ENCODE measurements at places on chromosomes 16 and 17.

DNA sequence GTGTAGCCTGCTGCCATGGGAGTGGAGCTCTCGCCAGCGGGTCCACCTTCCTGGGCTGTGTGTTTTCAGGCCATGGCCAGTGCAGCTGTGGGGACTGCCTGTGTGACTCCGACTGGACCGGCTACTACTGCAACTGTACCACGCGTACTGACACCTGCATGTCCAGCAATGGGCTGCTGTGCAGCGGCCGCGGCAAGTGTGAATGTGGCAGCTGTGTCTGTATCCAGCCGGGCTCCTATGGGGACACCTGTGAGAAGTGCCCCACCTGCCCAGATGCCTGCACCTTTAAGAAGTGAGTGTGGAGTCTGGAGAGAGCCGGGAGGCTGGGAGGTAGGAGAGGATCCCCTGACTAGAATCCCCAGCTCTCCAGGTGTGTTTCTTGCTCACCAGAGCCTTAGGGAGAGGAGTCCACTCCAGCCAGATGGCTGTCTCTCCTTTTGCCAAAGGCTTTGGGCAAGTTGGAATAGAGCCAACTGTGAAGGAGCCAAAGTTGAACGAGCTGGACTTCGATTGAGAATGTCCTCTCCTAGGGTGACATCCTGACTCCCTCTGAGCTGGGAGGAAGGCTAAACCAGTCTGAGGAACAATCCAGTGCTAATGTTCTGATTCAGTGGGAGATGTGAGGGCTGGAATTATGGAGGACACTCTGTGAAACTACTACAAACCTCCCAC is 24.4 kb upstream of the EFCAB13 start:
- no peak overlapping the region for H3K4me3 ChIP-seq
- peaks cover 3% of the 10 kb centered on the region for H3K4me1 ChIP-seq
- no peak for DNase-seq
- no peaks in the 10 kb centered on the region for H3K36me3 ChIP-seq
- no peaks in the 10 kb centered on the region for H3K27me3 ChIP-seq

DNA sequence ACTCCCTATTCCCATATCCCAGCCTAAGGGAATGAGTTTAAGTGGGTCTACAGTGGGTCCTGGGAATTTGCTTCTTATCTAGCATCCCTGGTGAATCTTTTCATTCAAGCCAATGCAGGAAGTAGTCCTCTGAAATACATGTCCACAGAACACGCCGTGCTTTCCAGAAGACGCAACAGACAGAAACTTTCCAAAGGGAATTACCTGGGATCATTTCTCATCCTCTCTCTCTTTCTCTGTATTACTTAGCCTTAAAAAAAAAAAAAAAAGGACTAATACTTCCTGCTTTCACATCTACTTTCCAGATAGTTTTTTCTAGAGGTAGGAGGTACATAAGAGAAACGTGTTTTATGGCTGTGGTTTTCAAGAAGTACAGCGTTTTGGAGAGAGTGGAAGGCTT is 499.0 kb downstream of the MAF start:
- H3K4me3 ChIP-seq = no peak overlapping the region
- H3K27ac ChIP-seq = no peak overlapping the region
- no peaks in the 10 kb centered on the region for H3K36me3 ChIP-seq
- DNase-seq = no peak

DNA sequence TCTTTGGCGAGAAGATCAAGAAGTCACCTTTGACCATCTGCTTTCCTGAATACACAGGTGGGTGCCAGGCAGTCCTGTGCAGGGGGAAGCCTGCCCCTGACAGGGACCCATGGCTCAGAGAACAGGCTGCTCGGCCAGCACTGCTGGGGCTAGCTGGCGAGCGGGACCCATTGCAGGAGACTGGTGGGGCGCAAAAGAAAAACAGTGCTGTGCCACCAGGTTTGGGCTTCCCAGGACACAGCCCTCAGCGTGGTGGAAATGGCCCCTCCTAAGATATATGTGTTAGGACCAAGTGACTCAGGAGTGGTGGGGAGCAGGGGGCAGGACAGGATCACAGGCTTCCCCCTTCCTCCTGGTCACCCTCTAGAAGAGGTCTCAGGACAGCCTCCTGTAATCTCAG is 73.9 kb downstream of the AMFR start:
- no peaks in the 10 kb centered on the region for H3K27me3 ChIP-seq
- H3K4me3 ChIP-seq = no peak overlapping the region
- no peak for DNase-seq
- peaks cover 11% of the 10 kb centered on the region for H3K4me1 ChIP-seq
- no peaks in the 10 kb centered on the region for H3K36me3 ChIP-seq
- no peak overlapping the region for H3K27ac ChIP-seq

- no peaks in the 10 kb centered on the region for H3K27me3 ChIP-seq
- no peak overlapping the region for H3K4me3 ChIP-seq
- H3K36me3 ChIP-seq = peaks cover 58% of the 10 kb centered on the region
- H3K27ac ChIP-seq = no peak overlapping the region
- no peak for DNase-seq
Observed at GRCh38 chr16:75576384-75576811, 10.2 kb downstream of the GABARAPL2 start.

- H3K4me1 ChIP-seq = peaks cover 27% of the 10 kb centered on the region
- no peak overlapping the region for H3K4me3 ChIP-seq
- H3K27me3 ChIP-seq = peaks cover 11% of the 10 kb centered on the region
Observed at GRCh38 chr17:49913226-49914095, 55.5 kb upstream of the DLX4 start.

GRCh38 chr16:28326881-28327610 is 34.7 kb downstream of the SBK1 start:
- peak; percentile 69 for DNase-seq
- H3K27ac ChIP-seq = no peak overlapping the region
- peaks cover 6% of the 10 kb centered on the region for H3K4me1 ChIP-seq
- no peak overlapping the region for H3K4me3 ChIP-seq
- H3K36me3 ChIP-seq = no peaks in the 10 kb centered on the region
- no peaks in the 10 kb centered on the region for H3K27me3 ChIP-seq

- no peak overlapping the region for H3K4me3 ChIP-seq
- H3K27ac ChIP-seq = no peak overlapping the region
- no peaks in the 10 kb centered on the region for H3K36me3 ChIP-seq
- H3K27me3 ChIP-seq = no peaks in the 10 kb centered on the region
- no peak for DNase-seq
- no peaks in the 10 kb centered on the region for H3K4me1 ChIP-seq
Observed at GRCh38 chr16:85994492-85995490, 95.8 kb downstream of the IRF8 start.

DNA sequence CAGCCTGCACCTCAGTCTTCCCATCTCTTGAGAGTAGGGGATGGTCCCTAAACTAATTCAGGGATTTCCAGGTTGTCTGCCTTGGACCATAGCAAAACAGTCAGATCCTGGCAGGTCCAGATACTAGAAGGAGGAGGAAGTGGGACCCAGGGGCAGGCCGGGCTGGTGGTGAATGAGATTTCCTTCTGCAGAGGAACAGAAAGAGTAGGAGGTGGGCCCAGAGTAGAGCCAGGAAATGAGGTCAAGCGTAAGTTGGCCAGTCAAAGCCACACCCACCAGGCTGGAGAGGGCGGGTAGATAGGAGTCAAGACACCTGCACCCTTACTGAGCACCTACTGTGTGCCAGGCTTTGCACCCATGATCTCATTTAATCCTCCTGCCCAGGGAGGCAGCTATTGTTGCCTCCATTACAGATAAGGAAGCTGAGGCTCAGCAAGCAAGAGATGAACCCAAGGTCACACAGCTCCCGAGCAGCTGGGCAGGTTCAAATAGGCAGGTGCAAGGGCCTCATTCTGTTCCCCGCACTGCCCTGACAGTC is 2.6 kb downstream of the CDH5 start:
- no peak for DNase-seq

DNA sequence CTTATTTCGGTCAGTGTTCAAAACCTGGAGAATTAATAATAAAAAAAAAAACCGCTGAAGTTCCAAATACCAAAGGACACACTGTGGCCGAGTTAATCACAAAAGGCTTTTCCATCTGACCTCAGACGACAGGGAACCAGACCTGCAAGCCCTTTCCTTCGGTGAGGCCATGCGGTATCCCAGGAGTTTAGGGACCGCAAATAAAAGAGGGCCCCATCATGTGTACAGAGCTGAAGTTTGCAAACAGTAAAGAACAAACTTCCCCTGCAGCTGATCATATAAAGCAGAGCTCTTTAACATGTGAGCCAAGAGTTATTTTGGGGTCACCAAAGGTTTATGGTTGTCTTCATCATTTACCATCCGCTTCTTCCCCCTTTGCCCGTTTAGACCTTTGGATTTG is 33.0 kb upstream of the FOXJ1 start:
- no peaks in the 10 kb centered on the region for H3K4me1 ChIP-seq
- DNase-seq = no peak
- no peaks in the 10 kb centered on the region for H3K27me3 ChIP-seq
- no peak overlapping the region for H3K27ac ChIP-seq
- no peak overlapping the region for H3K4me3 ChIP-seq

DNA sequence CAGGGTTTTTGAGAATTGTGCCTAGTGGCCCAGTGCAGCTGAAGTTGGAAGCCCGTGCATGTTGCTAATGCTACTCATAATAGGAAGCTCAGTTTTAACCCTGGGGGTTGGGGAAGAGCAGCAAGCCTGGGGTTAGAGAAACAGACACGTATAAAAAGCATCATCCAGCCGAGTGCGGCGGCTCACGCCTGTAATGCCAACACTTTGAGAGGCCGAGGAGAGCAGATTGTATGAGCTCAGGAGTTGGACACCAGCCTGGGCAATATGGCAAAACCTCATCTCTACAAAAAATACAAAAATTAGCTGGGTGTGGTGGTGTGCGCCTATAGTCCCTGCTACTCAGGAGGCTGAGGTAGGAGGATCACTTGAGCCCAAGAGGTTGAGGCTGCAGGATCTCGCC is 2.3 kb upstream of the CLUH start:
- H3K36me3 ChIP-seq = no peaks in the 10 kb centered on the region
- peaks cover 18% of the 10 kb centered on the region for H3K4me1 ChIP-seq
- H3K4me3 ChIP-seq = no peak overlapping the region

DNA sequence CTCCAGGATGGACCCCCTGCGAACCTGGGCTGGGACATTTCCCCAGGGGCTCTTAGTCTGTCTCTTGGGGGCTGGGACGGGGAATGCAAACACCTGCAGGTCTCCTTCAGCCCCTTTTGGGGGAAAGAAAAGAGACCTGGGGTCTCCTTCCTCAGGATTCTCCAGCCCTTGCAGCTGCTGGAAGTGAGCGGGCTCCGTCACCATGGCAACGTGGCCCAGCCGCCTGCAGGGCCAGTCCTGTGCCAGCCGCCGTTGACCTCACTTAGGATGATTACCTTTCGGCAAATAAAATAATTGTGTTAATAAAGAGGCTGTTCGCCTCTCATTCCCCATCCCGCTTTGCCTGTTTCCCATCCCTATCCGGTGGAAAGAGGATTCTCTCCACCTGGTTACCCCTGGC is 25.7 kb downstream of the MRM1 start:
- H3K36me3 ChIP-seq = no peaks in the 10 kb centered on the region
- H3K27ac ChIP-seq = no peak overlapping the region
- H3K4me3 ChIP-seq = no peak overlapping the region
- no peaks in the 10 kb centered on the region for H3K4me1 ChIP-seq
- H3K27me3 ChIP-seq = no peaks in the 10 kb centered on the region
- no peak for DNase-seq

GRCh38 chr16:30947859-30948666 is 805 bp upstream of the ORAI3 start:
- H3K27me3 ChIP-seq = no peaks in the 10 kb centered on the region
- peak overlapping the region; percentile 91 for H3K27ac ChIP-seq
- peaks cover 15% of the 10 kb centered on the region for H3K4me1 ChIP-seq
- H3K4me3 ChIP-seq = no peak overlapping the region

DNA sequence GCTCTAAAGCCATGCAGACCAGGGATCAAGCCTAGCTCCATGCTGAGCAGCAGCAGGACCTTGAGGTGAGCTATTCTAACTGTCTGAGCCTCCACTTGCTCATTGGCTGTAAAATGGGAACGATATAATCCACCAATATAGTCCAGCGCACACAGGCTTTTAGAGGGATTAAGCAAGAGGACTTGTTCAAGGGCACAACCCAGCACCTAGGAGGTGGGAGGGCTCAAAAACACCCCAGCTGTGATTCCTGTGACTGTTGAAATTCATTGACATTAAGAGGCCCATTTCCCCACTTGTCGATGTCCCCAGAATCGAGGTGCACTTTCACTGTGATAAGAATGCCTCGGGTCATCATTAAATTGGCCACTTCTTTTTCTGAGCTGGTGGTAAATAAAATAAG is 4.1 kb downstream of the USH1G start:
- peaks cover 10% of the 10 kb centered on the region for H3K27me3 ChIP-seq
- H3K27ac ChIP-seq = no peak overlapping the region
- no peak for DNase-seq
- H3K4me1 ChIP-seq = no peaks in the 10 kb centered on the region
- no peaks in the 10 kb centered on the region for H3K36me3 ChIP-seq
- H3K4me3 ChIP-seq = no peak overlapping the region

DNA sequence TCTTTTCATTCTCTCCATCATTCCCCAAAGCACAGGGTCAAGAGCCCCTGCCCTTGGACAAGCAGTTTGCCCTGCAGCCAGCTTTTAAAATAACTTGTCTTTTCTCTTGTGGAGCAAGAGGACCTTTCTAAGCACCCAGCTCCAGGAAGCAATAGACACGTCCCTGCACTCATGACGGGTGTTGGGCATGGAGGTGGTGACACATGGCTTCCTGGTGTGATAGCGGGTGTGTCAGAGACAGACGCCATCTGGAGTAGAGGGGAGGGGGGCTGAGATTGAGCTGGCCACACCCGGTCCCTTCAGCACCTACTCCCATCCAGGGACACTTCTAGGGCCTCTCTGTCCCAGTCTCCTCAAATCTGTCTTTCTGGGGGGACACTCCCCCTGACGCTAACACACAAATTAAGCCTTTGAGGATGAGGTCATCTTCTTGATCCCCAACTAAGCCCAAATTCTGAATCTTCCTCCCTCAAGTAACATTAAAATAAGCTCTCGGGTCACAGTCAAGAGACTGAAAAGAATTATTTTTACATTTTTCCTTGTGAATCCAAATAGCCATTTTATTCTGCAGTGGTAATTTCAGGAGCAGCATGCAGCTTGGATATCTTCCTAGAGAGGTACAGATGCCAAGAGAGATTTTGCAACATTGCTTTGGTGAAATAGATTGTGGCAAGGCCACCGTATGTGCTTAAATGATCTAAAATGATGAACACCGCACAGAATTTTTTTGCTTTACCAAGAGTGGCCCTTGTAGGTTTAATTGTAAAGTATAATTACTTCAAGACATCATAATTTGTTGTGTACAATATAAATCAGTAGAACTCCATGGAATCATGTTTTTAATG is 216.6 kb upstream of the IRX3 start:
- H3K36me3 ChIP-seq = no peaks in the 10 kb centered on the region
- no peak overlapping the region for H3K4me3 ChIP-seq
- no peak for DNase-seq
- no peak overlapping the region for H3K27ac ChIP-seq

- no peaks in the 10 kb centered on the region for H3K27me3 ChIP-seq
- H3K4me1 ChIP-seq = peaks cover 19% of the 10 kb centered on the region
- no peak for DNase-seq
Observed at GRCh38 chr16:30355954-30356308, 823 bp upstream of the CD2BP2 start.

GRCh38 chr17:80025796-80026195 is 9.9 kb downstream of the TBC1D16 start:
- H3K4me3 ChIP-seq = no peak overlapping the region
- peaks cover 11% of the 10 kb centered on the region for H3K4me1 ChIP-seq
- no peak for DNase-seq
- H3K27ac ChIP-seq = no peak overlapping the region
- H3K36me3 ChIP-seq = peaks cover 6% of the 10 kb centered on the region

All from trophoblast cell (in vitro differentiated cells and primary cell).